Tongue (tissue), 3 donors: ENCODE measurements at places on chromosomes 2 and 18. TPM values are rescaled to one million over a fixed set of nuclear protein-coding genes. Genes with fewer than 3 reads are reported as not detected.

DNA sequence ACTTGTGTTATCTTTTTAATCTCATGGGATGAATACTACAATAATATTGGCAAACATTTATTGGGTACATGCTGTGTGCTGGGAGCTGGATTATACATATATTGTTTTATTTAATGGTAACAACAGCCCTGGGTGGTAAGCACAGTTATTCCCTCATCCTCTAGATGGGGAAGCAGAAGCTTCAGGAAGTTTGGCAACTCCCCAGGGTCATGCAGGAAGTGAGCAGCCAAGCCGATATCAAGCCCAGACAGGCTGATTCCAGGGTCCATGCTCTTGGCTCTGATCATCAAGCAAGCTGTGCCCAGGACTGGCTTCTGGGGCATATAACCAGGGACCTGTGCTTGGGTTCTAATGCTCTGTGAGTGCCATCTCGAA, 155.8 kb downstream of the ZNF516 start:
- DNase-seq, result no peak

Gene ABCA12
- 1.7 TPM for total RNA-seq

Gene WDR43
- 70.2 TPM for total RNA-seq

- DNase-seq, result peak; percentile 82
Observed at GRCh38 chr2:108988796-108989713, at the start of gene EDAR. TSS of gene EDAR (minus strand) at chr2:108989220. CDS start at chr2:108931014, 58,206 bp downstream.
